CD4-positive, alpha-beta memory T cell (primary cell): ENCODE measurements at places on chromosomes 6 and 20. TPM values are rescaled to one million over a fixed set of nuclear protein-coding genes. Genes with fewer than 3 reads are reported as not detected.

- H3K27ac ChIP-seq = no peak overlapping the region
- peaks cover 21% of the 10 kb centered on the region for H3K27me3 ChIP-seq
- peaks cover 20% of the 10 kb centered on the region for H3K4me1 ChIP-seq
- no peak overlapping the region for H3K4me3 ChIP-seq
- DNase-seq = no peak
These were observed 1.7 kb upstream of the HCK start for GRCh38 chr20:32050324-32050841.

DNA sequence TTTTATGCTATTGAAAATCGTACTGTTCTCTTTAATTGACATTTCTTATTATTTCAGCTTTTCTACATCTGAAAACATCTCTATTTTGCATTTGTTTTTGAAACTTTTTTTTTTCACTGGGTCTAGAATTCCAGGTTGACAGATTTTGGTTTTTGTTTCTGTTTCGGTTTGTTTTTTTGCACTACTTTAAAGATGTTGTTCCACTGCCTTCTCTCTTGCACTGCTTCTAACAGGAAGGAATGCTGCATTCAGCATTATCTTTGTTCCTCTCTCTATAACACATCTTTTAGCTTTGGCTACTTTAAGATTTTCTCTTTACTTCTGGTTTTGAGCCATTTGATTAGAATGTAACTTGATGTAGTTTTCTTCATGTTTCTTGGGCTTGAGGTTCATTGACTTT, 20.1 kb upstream of the SLC17A1 start:
- H3K4me1 ChIP-seq = no peaks in the 10 kb centered on the region
- no peaks in the 10 kb centered on the region for H3K36me3 ChIP-seq
- no peak for DNase-seq
- H3K27me3 ChIP-seq = no peaks in the 10 kb centered on the region

GRCh38 chr20:62426699-62427131, 624 bp downstream of the RBBP8NL start:
- no peak overlapping the region for H3K4me3 ChIP-seq
- no peaks in the 10 kb centered on the region for H3K4me1 ChIP-seq
- no peaks in the 10 kb centered on the region for H3K27me3 ChIP-seq
- H3K36me3 ChIP-seq = no peaks in the 10 kb centered on the region

GRCh38 chr6:41713650-41714291, 21.6 kb downstream of the TFEB start:
- H3K4me1 ChIP-seq = peaks cover 7% of the 10 kb centered on the region
- DNase-seq = no peak
- H3K27ac ChIP-seq = no peak overlapping the region
- H3K4me3 ChIP-seq = no peak overlapping the region
- no peaks in the 10 kb centered on the region for H3K36me3 ChIP-seq

GRCh38 chr6:18324706-18325042, 60.3 kb upstream of the DEK start:
- no peak for DNase-seq
- no peaks in the 10 kb centered on the region for H3K27me3 ChIP-seq
- H3K4me1 ChIP-seq = no peaks in the 10 kb centered on the region
- no peaks in the 10 kb centered on the region for H3K36me3 ChIP-seq

Gene ADGRG6
- 0.47 TPM for total RNA-seq

DNA sequence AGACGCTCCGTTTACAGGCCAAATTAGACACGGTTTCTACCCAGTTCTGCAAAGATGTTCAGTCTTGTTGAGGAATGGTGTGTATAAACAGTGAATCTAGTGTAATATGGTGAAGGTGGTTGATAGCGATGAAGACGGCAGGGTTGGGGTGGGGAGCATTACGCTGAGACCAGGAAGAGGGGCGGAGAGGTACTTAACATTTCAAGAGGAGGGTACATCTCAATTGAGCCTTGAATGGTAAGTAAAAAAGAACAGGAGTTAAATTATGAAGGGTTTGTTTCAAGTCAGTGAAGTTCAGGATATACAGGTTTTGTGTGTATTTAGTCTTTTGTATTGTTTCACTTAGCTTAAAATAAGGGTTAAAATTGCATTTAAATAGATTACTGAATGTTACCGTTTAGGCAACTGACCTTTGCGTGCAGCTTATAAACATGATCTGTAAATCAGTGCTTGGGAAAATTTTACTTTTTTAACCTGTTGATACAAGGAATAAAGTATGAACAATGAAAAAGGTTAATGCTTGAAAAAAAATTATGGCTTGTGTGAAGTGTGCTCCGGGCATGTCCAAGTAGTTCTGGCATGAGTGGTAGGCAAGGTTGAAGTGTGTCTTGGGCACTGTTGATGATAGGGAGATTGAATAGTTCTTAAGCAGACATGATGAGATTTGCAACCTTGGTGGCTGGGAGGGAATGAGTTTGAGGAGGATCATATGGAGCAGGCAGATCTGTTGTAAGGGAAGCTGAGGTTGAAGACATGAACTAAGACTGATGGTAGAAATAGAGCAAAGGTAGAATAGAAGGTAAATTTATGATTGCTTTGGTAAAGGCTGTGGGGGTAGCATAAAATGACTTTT, 842 bp downstream of the POLR1C start:
- peaks cover 54% of the 10 kb centered on the region for H3K36me3 ChIP-seq
- peak overlapping the region; percentile 99 for H3K4me3 ChIP-seq
- peak overlapping the region; percentile 92 for H3K27ac ChIP-seq
- no peak for DNase-seq

Gene FABP7
- not detected for total RNA-seq

DNA sequence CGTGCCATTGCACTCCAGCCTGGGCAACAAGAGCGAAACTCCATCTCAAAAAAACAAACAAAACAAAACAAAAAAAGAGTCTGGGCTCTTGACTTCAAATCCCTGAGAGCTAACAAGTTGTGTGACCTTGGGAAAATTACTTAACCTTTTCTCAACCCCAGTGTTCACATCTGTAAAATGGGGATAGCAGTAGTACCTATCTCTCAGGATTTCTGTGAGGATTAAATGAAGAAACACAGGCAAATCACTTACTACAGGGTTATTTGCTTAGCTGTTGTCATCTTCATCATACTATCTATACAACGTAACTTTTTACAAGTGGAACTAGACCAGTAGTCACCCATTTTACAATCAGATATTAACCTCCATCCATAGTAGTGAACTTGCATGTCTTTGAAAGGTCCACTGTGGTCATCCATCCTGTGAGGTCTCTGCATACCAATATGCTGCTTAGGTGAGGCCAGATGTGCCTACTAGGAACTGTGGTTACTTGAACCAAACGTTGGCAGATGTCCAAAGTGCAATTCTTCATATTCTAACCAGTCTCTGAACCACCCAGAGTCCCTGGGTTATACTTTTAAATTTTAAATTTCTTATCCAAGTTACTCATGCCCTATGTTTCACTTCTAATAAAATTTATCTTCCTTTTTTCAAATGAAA, 128.9 kb upstream of the BEND3 start:
- H3K36me3 ChIP-seq = no peaks in the 10 kb centered on the region
- no peak overlapping the region for H3K27ac ChIP-seq

DNA sequence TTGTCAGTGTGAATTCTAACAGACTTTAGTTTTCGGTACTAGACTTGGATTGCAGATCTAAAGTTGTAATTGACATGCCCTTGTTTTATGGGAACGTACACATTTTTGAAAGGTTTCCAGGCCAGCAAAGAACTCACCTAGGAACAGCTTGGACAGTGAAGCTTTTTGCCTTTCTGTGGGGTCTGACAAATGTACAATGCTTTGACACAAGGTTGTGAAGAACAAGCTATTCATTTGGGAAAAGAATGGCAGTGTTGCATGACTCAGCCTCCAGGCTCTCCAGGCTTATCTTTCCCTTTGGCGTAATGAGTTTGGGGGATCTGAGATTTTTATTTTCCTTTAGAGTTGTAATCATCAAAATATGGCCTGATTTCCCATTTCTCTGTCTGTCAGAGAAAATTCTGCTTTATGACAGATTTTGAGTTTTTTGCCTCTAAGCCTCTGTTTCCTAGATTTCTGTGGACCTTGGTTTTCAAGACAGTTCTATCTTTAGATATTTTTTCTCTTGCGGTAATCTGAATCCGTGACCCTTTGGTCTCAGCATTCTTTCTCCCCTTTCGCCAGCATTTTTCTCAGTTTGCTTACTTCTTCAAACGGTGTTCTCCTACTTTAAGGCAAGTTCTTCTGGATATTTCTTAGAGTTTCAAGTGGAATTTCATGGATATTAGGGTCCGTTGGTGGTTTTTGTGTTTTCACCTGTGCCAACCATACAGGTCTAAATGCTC, 221.0 kb downstream of the ADGB start:
- no peak for DNase-seq
- H3K27me3 ChIP-seq = no peaks in the 10 kb centered on the region
- H3K36me3 ChIP-seq = no peaks in the 10 kb centered on the region
- no peak overlapping the region for H3K27ac ChIP-seq
- no peak overlapping the region for H3K4me3 ChIP-seq

Gene PTGIS
- not detected for total RNA-seq

Gene ARHGAP40
- not detected for total RNA-seq

Gene CSNK2A1
- total RNA-seq = 81.6 TPM

DNA sequence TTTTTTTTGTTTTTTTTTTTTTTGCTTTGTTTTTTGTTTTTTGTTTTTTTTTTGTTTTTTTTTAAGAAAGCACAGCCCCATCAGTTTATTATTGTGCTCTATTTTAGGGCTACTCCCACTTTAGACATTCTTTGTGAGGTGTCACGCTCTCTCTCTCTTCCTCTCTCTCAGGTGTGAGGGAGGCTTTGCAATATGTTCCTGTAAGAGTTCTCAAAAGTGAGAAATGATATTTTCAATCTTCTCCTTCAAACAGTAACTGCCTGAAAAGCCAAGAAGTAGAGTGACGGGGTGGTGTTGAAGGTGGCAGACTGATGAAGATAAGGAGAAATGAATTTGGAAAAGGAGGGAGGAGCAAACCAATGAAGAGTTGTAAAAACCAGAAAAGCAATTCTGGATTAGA, 28.3 kb upstream of the HDAC2 start:
- no peak overlapping the region for H3K27ac ChIP-seq
- no peaks in the 10 kb centered on the region for H3K36me3 ChIP-seq
- no peaks in the 10 kb centered on the region for H3K4me1 ChIP-seq
- DNase-seq = no peak

GRCh38 chr20:50694379-50695134, 3.2 kb upstream of the RIPOR3 start:
- H3K36me3 ChIP-seq = no peaks in the 10 kb centered on the region
- H3K4me3 ChIP-seq = no peak overlapping the region
- no peaks in the 10 kb centered on the region for H3K4me1 ChIP-seq
- peaks cover 20% of the 10 kb centered on the region for H3K27me3 ChIP-seq

Gene TRAPPC3L
- total RNA-seq = not detected
